AG09309 (cell line): ENCODE measurements at places on chromosomes 16 and 17.

GRCh38 chr17:50546701-50547034 is 306 bp upstream of the SPATA20 start:
- no peak for DNase-seq

DNA sequence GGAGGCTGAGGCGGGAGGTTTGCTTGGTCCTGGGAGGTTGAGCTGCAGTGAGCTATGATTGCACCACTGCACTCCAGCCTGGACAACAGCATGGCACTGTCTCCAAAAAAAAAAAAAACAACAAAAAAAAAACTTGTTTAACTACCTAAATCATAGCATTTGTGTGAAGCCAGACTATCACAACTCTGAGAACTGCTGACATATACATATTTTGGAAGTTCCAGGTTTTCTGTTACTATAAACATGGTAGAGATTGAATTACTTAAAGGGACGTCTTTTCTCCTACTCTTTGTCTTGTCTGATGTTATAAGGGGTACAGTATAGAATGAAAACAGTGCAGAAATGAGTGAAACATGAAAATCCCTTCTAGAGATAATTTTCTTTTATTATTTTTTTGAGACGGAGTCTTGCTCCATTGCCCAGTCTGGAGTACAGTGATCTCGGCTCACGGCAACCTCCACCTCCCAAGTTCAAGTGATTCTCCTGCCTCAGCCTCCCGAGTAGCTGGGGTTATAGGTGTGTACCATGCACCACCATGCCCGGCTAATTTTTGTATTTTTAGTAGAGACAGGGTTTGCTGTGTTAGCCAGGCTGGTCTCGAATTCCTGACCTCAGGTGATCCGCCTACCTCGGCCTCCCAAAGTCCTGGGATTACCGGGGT is 18.4 kb downstream of the ABCC1 start:
- DNase-seq, result no peak

GRCh38 chr16:66670691-66671388 is 25.7 kb downstream of the CMTM4 start:
- DNase-seq, result no peak

- DNase-seq, result no peak
Measured at GRCh38 chr17:65290616-65291015, 153.4 kb downstream of the RGS9 start.
